ENCODE measurements at places on chromosomes 3 and 15. TPM values are rescaled to one million over a fixed set of nuclear protein-coding genes. Genes with fewer than 3 reads are reported as not detected.

GRCh38 chr3:42210726-42211125 is 55.3 kb downstream of the CCK start:
- no peak for DNase-seq

The A4GNT gene
- not detected for total RNA-seq

- DNase-seq: no peak
Measured at GRCh38 chr15:63324770-63325169, 47.4 kb downstream of the APH1B start.

DNA sequence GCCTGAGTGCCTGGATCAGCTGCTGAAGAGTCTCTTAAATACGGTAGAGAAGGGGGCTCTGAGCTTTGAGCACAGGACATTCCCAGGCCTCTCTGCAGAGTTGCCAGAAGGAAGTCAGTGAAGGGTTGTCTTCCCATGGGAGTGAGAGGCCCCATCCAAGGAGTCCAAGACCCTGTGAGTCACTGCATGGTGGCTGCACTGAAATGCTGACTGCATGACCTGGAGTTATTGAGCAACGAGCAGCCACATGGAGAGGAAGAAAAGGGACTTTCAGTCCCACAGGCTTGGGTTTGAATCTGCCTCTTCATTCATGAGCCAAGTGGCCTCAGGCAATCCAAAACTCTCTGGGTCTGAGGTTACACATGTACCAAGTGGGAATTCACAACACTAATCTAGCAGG is 69.6 kb upstream of the RASGRF1 start:
- no peak for DNase-seq

- DNase-seq: no peak
Measured at GRCh38 chr3:10514407-10515069, 9.2 kb upstream of the ATP2B2 start.

DNA sequence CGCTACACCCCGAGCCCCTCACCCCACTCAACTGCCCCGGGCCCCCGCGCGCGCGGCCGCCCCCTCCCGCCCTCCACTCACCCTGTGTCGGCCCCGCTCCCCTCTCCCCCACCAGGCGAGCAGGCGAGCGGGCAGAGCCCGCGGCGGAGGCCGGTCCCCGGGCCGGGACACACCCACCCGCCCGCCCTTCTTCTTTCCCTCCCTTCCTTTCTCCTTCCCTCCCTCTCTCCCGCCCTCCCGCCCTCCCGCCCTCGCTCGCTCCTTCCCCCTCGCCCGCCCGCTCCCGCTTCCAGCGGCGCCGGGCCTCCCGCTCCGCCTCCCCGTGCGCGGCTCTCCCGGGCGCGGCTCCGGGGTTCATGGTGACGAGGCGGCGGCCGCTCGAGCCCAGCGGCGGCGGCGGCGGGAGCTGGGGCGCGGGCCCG is at the start of gene CTDSPL:
Gene CTDSPL (plus strand): TSS at position 261 of the 422 bp plus-strand sequence. CDS start 320 bp downstream, outside the sequence.
- peak; percentile 74 for DNase-seq

- DNase-seq: no peak
Measured at GRCh38 chr3:97389936-97390335, 374.6 kb upstream of the ARL6 start.

GRCh38 chr3:150868282-150868681 is 37.0 kb downstream of the MINDY4B start:
- no peak for DNase-seq

The MYZAP gene
- 930 TPM for total RNA-seq

DNA sequence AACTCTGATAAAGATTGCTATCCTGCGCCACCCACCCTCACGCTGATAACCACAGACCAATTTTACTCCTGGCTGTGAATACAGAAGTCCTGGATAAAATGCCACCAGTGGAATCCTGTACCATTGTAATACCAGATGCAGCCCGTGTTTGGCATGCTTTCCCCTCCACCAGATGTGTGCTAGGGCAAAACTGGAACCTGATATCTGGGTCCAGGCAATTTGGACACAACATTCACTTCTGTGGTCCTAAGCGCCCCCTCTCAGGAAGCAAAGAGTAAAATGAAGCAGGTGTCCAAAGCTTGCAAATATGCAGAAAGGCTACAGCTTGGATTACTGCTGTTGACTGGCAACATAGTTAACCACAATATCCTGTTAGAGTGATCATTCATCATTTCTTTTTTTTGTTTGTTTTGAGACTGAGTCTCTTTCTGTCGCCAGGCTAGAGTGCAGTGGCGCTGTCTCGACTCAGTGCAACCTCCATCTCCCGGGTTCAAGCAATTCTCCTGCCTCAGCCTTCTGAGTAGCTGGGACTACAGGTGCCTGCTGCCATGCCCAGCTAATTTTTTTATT is 32.8 kb downstream of the LOXL1 start:
- DNase-seq: no peak

GRCh38 chr3:114880078-114880477 is 267.0 kb downstream of the ZBTB20 start:
- no peak for DNase-seq

The HRG gene
- not detected for total RNA-seq

DNA sequence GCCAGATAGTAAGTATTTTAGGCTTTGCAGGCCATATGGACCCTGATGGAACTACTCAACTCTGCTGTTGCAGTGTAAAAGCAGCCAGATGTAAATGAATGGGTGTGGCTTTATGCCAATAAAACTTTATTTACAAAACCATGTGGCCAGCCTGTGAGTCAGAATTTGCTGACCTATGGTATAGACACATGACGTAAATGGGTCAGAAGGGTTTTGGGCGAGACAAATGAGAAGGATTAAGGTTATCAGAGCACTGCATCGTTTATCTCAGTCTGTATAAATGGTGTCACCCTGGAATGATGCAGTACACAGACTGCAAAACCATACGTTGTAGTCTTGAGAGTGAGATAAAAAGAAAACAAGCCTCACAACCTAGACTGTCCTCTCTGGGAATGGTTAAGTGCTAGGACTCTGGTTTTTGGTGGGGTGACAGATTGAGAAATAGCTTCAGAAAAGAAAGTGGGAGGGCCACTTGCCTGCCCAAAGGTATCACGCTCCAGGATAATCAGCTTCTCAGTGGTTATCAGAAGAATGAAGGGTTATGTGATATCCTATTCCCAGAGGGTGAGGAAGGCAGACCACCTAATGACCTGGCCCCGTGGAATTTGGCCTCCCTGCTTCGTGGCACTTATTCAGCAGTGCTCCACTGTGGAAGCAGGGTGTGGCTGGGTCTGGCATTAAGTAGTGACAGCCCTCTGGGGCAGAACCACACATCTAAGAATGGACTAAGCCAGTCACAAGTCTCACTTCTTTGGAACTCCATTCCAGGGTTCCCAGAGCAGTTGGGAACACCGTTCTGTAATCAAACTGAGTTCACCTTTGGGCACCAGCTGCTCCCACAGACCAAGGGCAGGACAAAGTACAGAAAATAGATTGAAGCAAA is 46.1 kb downstream of the ABHD5 start:
- DNase-seq: no peak

- no peak for DNase-seq
Measured at GRCh38 chr15:62880278-62880677, 162.3 kb upstream of the TPM1 start.

The TNNC1 gene
- 8,945 TPM for total RNA-seq

The RGMA gene
- total RNA-seq: 27.0 TPM

GRCh38 chr3:113212150-113212843 is 940 bp downstream of the BOC start:
- peak; percentile 49 for DNase-seq

GRCh38 chr3:183182073-183182472 is 19.5 kb upstream of the LAMP3 start:
- DNase-seq: no peak

- no peak for DNase-seq
Measured at GRCh38 chr3:159855599-159856346, 132.9 kb upstream of the IL12A start.

- no peak for DNase-seq
Measured at GRCh38 chr15:51024735-51025453, 69.8 kb downstream of the TNFAIP8L3 start.

DNA sequence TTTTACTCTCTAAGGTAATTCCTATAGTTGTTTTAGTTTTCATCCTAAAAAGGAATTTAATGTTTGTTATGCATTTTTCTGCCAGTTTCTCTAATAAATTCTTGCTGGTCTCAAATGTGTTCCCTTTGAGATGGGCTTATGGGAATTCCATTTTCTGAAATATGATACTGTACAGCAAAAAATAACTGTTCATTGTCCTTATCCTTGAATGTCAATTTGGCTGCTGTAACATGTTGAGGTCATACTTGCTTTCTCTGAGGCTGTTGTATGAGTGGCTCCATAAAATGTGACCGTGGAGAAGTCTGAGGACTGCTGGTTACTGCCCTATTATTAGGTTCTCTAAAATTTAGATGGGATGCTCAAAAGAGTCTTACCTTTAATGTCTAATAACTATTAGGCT is 266.5 kb downstream of the ADAMTS17 start:
- no peak for DNase-seq

- DNase-seq: no peak
Measured at GRCh38 chr3:189786479-189787064, 155.4 kb downstream of the TP63 start.

DNA sequence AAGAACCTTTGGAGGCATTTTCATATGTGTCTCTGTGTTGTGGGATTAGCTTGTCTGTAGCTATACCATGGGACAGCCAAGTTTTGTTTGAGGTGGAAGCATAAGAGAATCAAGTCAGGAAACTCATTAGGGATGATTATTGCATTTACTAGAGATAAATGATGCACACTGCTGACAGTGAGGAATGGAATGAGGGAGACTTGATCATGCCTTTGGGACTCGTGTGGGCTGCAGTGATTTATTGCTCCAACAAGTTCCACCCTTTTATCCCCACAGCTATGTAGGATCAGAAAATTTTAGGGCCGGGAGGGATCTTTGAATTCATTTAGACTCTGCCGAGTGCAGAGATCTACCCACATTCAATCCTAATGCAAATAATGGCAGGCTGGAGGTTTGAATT is 16.3 kb downstream of the ZNF385D start:
- DNase-seq: no peak
